ENCODE measurements at places on chromosomes 13 and 19.

- no peak for ATAC-seq
Measured at GRCh38 chr13:40996426-40997092, 22.6 kb downstream of the ELF1 start.

DNA sequence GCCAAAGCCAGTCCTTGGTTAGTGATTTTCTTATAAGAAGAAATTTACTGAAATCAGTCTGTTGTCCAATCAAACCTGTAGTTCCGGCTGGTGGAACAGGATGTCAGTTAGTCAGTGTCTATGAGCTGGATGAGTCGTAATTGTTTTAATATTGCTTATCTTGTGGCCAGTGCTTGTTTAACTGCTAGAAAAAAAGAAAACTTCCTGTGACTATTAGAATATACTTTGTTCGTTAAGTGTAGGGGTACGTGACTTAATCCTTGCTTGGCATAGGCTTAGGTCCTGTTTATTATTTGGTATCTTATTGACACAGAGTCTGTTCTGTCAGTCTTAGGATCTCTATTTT, 1484.8 kb upstream of the MIR17HG start:
- ATAC-seq, result no peak

DNA sequence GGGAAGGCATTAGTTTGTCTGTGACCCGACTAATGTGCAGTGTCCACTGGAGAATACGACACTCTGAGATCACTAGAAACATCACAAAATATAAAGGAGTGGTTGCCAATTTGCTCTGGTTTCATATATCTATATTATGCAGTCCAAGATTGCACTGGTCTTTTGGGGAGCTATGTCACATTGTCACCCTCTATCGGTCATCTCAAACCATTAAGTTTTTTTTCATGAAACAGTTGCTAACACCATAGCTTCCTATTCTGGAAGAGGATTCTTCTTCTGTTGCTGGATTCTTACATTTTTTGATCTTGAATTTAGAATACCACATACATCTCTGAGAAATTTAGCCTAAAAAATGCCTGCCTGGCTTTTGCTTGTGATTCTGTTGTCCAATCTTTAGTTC, 168.6 kb downstream of the LACC1 start:
- ATAC-seq, result no peak

DNA sequence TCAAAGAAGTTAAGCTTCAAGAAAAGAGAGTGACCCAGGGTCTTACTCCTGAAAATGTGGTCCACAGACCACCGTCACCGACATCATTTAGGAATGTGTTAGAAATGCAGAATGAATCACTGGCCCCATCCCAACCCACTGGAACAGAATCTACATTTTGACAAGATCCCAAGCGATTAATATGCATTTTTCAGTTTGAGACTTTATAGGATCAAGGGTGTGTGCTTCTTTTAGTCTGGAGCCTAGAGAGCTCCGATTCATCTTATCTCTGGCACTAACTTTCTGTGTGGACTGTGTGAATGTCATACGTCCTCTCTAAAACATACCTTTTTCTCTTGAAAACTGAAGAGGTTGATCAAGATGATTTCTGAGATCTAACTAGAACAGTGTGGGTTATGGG, 484.8 kb downstream of the MYO16 start:
- ATAC-seq, result no peak

- no peak for ATAC-seq
Measured at GRCh38 chr13:38045278-38046048, 175.9 kb upstream of the TRPC4 start.

Data from esophagus mucosa (tissue), 1 donor.